ENCODE measurements at places on chromosomes 13 and 19. TPM values are rescaled to one million over a fixed set of nuclear protein-coding genes. Genes with fewer than 3 reads are reported as not detected.

DNA sequence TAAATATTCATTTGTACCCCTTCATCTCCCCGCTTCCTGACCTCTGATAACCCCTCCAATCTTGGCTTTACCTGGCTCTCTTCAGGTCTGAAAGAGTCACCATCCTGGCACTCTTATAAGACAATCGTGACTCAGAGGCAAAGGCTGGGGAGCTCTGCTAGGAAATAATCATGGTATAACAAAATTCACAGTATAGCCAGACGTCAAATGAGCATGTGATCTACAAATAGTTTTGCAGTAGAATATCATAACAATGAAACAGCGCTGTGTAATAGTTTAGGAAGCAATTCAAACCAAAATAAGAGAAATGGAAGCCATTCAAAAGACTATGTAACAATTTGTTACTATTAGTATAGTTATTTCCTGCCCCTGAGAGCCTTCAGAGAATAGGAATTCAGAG, 34.2 kb downstream of the RXFP2 start:
- no peak for ATAC-seq

DNA sequence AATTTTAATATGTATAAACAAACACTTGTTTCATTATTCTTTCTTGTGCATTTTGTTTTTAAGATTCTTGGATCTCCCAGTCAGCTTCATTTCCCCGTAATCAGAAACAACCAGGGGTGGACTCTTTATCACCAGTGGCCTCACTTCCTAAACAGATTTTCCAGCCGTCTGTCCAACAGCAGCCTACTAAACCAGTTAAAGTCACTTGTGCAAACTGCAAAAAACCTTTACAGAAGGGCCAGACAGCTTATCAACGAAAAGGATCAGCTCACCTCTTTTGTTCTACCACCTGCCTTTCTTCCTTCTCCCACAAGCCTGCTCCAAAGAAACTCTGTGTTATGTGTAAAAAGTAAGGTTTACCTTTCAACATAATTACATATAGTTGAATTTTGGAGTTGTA, 44.3 kb downstream of the ZMYM2 start:
- no peak for ATAC-seq

DNA sequence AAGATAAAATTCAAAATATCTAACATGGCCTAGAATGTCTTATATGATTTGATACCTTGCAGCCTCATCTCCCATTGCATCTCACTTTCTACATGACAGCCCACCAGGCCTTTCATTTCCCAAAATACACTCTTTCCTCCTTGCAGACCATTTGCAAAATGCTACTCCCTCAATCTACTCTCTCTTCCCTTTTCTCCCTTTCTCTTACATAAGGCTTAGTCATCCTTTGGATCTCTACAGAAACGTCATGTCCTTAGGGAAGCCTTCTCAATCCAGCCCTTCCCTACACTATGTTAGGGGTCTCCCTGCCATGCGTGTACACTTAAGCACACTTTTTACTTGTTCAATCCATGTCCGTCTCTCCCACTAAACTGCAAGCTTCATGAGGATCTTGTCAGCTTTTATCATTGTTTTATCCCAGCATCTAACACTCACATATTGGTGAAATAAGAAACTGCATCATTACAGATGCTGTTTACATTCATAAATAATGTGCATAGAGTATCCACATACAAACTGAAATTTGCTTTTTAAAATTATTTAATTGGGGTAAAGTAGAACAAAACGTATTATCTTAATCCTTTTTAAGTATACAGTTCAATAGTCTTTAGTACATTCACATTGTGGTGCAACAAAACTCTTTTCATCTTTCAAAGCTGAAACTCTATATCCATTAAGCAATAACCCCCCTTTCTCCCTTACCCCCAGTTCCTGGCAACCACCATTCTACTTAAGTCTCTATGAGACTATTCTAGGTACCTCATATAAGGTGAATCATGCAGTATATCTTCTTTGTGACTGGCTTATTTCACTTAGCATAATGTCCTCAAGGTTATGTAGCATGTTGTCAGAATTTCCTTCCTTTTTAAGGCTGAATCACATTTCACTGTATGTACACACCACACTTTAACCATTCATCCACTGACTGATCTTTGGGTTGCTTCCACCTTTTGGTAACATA, 11.5 kb upstream of the WBP4 start:
- no peak for ATAC-seq

GRCh38 chr13:21745307-21745706, 74.4 kb downstream of the FGF9 start:
- no peak for ATAC-seq

DNA sequence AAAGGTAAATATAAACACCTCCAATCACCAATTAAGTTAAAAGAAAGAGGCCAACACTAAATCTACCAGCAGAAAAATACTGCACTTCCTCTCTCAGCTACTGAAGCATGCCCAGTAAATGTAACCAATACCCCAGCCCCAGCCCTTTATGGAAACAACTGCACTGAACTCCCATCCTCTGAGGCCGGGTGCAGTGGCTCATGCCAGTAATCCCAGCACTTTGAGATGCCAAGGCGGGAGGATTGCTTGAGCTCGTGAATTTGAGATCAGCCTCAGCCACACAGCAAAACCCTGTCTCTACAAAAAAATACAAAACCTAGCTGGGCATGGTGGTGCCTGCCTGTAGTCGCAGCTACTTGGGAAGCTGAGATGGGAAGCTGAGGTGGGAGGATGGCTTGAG, 221.6 kb upstream of the SOX21 start:
- no peak for ATAC-seq

NTF4 gene
- not detected for total RNA-seq

SCEL gene
- 14.6 TPM for total RNA-seq

IRF2BP1 gene
- total RNA-seq, result 36.4 TPM

Data from gastroesophageal sphincter (tissue), 4 donors.